Central memory CD8-positive, alpha-beta T cell (primary cell): ENCODE measurements at places on chromosomes 5 and 9.

DNA sequence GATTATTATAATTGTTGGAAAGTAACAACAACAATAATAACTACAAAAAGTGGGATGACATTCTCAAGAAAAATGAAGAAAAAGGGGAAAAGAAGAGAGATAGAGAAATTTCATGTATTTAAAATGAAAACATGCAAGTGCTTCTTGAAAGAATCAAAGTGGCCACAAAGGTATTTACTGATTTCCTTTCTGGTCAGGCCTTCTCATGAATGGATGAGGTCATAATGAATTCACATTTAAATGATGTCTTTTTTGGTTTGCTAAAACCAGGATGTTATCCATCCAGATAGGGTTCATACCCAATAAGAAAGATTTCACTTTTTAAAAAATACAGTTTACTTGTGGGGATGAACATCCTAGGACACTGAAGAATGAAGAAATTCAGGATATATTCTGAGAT, 446.4 kb upstream of the PTGER4 start:
- DNase-seq = no peak
- no peak overlapping the region for H3K4me3 ChIP-seq
- H3K27me3 ChIP-seq = no peaks in the 10 kb centered on the region
- H3K27ac ChIP-seq = no peak overlapping the region
- H3K36me3 ChIP-seq = no peaks in the 10 kb centered on the region

DNA sequence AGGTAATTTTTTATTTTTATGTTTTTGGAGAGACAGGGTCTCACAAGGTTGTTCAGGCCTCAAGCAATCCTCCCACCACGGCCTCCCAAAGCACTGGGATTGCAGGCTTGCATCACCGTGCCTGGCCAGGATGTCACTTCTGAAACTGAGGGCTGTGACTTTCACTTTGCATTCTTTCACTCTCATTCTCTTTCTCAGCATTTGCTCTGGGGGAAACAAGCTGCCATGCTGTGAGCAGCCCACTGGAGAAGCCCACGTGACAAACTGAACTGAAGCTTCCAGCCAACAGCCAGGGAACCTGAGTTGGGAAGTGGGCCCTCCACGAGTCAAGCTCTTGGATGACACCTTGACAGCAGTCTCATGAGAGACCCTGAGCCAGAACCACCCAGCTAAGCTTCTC, 109.4 kb downstream of the C5orf15 start:
- H3K27ac ChIP-seq = no peak overlapping the region
- no peaks in the 10 kb centered on the region for H3K36me3 ChIP-seq
- peaks cover 45% of the 10 kb centered on the region for H3K27me3 ChIP-seq
- DNase-seq = no peak
- H3K4me3 ChIP-seq = no peak overlapping the region

- H3K4me1 ChIP-seq = peaks cover 20% of the 10 kb centered on the region
- no peak overlapping the region for H3K27ac ChIP-seq
- peak overlapping the region; percentile 42 for H3K4me3 ChIP-seq
- H3K36me3 ChIP-seq = no peaks in the 10 kb centered on the region
- H3K27me3 ChIP-seq = no peaks in the 10 kb centered on the region
These were observed 575.8 kb upstream of the CLINT1 start for GRCh38 chr5:158434749-158435148.

DNA sequence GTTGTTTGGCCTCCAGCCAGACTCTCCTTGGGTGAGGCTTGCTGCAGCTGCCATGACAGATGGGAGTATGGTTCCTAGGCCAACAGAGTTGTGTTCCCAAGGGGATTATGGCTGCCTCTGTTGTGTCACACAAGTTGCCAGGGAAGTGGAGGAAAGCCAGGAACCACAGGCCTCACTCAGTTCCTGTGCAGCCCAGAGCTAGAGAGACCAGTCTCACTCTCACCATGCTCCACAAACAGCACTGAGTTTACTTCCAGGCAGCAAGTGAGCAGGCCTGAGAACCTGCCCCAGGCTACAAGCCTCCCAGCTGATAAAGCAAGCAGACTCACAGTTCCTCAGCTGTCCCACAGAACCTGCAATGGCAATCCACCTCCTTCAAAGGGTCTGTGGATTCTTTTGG, 273.6 kb upstream of the TAS2R1 start:
- DNase-seq = no peak
- H3K36me3 ChIP-seq = no peaks in the 10 kb centered on the region
- no peaks in the 10 kb centered on the region for H3K4me1 ChIP-seq
- no peaks in the 10 kb centered on the region for H3K27me3 ChIP-seq

DNA sequence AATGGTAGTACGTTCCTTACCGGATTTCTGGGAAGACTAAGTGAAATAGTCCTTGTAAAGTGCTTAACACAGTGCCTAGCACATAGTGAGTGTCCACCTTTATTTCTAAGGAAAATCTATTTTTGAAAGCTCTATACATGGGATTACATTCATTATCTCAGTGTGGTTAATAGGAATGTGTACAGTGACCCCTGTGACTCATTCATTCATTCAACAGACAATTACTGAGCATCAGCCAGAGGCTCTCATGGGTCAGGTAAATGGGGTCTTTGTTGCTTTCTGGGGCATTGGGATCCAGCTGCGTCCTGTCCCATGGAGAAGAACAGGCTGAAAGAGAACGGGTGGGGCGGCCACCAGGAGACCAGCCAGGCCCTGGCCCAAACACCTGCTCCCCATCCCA, 226.2 kb upstream of the TBC1D2 start:
- no peaks in the 10 kb centered on the region for H3K4me1 ChIP-seq
- no peak overlapping the region for H3K4me3 ChIP-seq
- DNase-seq = no peak
- no peak overlapping the region for H3K27ac ChIP-seq
- no peaks in the 10 kb centered on the region for H3K36me3 ChIP-seq
- peaks cover 71% of the 10 kb centered on the region for H3K27me3 ChIP-seq

DNA sequence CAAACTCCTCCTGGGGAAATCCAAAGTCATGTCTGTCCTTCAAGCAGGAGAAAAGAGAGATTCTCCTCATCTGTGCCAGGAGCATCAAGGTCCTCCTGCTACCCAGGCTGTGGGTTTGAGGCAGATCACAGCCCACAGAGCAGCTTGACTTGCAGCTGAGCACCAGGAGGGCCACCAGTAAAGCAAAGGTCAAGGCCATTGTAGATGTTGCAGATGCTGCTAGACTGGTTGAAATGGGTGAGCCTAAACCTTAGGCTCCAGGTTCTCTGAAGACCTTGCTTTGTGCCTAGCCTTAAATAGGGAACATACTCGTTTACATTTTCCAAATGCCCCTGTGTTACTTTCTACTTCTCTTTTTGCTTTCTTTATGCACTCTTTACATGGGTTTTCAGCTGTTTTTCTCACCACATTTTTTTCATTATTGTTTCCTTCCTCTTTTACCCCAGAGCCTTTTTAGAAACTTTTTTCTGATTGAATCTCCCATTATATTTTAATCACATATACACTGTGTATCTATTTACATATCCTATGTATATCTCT, at the start of gene IFNA2:
Gene IFNA2, minus strand, starts transcription at position 268 of the 540 bp plus-strand sequence. Its CDS starts 69 bp downstream, at position 199.
- peaks cover 2% of the 10 kb centered on the region for H3K36me3 ChIP-seq
- H3K4me1 ChIP-seq = peaks cover 5% of the 10 kb centered on the region
- H3K27ac ChIP-seq = no peak within 1 kb of the TSS
- DNase-seq = no peak
- H3K27me3 ChIP-seq = peaks cover 65% of the 10 kb centered on the region

DNA sequence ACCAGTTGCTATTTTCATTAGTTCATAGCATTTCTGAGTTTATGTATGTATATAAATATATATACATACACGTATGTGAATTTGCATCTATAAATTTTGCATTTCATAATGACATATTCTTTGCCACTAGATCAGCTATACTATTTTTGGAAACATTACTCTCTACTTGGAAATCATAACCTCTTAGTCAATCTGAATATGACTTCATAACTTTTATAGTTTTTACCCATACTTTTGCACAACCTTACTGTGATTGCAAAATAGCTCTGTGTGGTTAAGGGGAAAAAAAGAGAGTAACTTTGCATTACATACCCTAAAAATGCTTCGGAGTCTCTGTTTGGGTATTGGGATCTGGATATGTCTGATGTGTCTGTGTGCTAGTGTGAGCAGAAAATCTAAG, 44.9 kb upstream of the ADAMTSL1 start:
- no peaks in the 10 kb centered on the region for H3K27me3 ChIP-seq
- H3K4me1 ChIP-seq = no peaks in the 10 kb centered on the region
- DNase-seq = no peak
- H3K27ac ChIP-seq = no peak overlapping the region
- no peaks in the 10 kb centered on the region for H3K36me3 ChIP-seq
- H3K4me3 ChIP-seq = no peak overlapping the region

GRCh38 chr9:134597041-134597913, 44.3 kb upstream of the COL5A1 start:
- no peaks in the 10 kb centered on the region for H3K4me1 ChIP-seq
- no peak overlapping the region for H3K4me3 ChIP-seq
- DNase-seq = peak; percentile 8
- no peak overlapping the region for H3K27ac ChIP-seq
- H3K27me3 ChIP-seq = peaks cover 10% of the 10 kb centered on the region

DNA sequence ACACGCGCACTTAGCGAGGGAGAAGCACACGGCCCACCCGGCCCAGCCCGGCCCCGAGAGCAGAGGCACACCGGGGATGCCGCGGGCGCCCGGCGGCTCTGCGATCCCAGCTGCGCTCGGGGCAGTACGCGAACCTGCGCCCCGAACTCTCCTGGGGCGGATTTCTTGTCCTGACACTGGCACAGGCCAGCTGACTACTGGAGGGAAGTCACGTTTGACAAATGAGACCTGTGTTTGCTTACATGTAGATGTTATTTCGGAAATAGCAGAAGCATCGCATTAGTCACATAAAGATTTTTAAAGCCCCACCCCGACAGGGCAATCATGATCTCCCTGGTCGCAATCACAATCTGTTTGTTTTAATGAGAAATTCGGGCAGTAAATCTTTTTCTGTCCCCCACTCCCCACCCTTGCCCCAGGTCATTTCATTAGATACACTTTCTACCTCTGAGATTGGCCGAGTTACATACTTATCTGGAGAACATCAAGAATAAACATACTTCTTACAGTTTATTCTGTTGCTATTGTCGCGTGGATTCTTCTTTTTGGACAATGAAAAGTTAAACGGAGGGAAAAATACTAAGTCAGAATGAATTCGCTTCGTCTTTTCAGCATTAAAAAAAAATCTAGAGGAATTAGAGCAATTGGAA, 518.9 kb downstream of the CTNND2 start:
- H3K36me3 ChIP-seq = no peaks in the 10 kb centered on the region
- no peak overlapping the region for H3K4me3 ChIP-seq
- H3K4me1 ChIP-seq = peaks cover 4% of the 10 kb centered on the region
- DNase-seq = no peak
- no peak overlapping the region for H3K27ac ChIP-seq

DNA sequence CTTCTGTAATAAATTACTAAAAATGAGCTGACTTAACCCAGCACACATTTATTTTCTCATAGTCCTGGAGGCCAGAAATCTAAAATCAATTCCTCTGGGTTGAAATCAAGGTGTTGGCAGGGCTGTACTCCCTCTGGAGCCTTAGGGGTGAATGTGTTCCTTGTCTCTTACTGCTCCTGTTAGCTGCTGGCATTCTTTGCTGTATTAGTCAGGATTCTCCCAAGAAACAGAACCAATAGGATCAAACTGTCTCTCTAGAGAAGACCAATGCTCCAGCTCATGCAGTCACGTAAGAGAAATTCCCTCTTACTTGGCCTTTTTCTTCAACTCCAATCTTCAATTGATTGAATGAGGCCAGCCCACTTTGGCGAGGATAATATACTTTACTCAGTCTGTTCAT, 15.3 kb upstream of the CD180 start:
- peaks cover 55% of the 10 kb centered on the region for H3K4me1 ChIP-seq
- no peak overlapping the region for H3K4me3 ChIP-seq
- DNase-seq = no peak
- peak overlapping the region; percentile 37 for H3K27ac ChIP-seq
- H3K27me3 ChIP-seq = no peaks in the 10 kb centered on the region

- H3K36me3 ChIP-seq = peaks cover 2% of the 10 kb centered on the region
- no peak for DNase-seq
- H3K4me3 ChIP-seq = no peak overlapping the region
- peaks cover 34% of the 10 kb centered on the region for H3K27me3 ChIP-seq
- H3K27ac ChIP-seq = no peak overlapping the region
These were observed 232.9 kb upstream of the NR4A3 start for GRCh38 chr9:99588747-99589146.

GRCh38 chr9:123361731-123362510, 5.9 kb downstream of the CRB2 start:
- peaks cover 2% of the 10 kb centered on the region for H3K36me3 ChIP-seq
- H3K4me1 ChIP-seq = no peaks in the 10 kb centered on the region
- DNase-seq = no peak
- peaks cover 18% of the 10 kb centered on the region for H3K27me3 ChIP-seq
- H3K27ac ChIP-seq = no peak overlapping the region

DNA sequence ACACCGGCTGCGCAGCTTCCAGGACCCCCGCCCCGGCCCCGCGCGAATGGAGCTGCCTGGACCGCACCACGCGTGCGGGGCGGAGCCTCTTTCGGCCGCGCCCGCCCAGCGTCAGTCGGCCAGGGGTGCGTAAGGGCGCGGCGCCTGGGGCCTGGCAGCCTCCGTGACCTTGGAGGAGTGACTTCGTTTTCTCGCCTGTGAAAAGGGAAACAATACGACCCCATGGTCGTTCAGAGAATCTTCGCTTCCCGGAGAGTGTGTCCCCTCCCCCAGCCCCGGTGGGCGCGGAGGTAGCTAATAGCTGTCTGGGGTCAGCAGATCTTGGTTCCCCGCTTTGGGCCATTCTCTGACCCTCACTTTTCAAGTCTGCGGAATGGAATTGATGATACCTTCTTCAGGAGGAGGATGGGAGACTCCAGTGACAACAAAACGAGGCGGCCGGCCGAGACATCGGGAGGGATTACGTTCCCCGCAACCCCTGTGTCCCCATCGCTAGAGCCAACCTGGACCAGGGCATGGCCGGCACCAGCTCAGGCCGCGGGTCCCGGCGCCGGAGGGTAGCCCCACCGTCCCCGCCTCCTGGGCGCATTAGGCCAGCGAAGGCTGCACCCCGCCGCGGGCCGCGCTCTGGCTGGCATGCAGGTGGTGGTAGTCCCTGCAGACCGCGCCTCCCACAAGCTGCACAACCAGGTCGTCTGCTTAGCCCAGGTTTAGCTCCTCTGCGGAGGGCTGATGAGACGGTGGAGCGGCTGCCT, 5.5 kb upstream of the CDHR2 start:
- peaks cover 61% of the 10 kb centered on the region for H3K4me1 ChIP-seq
- no peaks in the 10 kb centered on the region for H3K27me3 ChIP-seq
- DNase-seq = no peak
- peak overlapping the region; percentile 85 for H3K4me3 ChIP-seq

GRCh38 chr9:38393128-38393796, 760 bp downstream of the ALDH1B1 start:
- no peaks in the 10 kb centered on the region for H3K27me3 ChIP-seq
- H3K4me1 ChIP-seq = peaks cover 20% of the 10 kb centered on the region
- DNase-seq = no peak
- peak overlapping the region; percentile 90 for H3K27ac ChIP-seq
- H3K4me3 ChIP-seq = peak overlapping the region; percentile 84

GRCh38 chr5:148973455-148973854, 89.4 kb downstream of the SH3TC2 start:
- H3K36me3 ChIP-seq = no peaks in the 10 kb centered on the region
- no peak overlapping the region for H3K4me3 ChIP-seq
- H3K4me1 ChIP-seq = no peaks in the 10 kb centered on the region
- H3K27ac ChIP-seq = no peak overlapping the region

- H3K27me3 ChIP-seq = no peaks in the 10 kb centered on the region
- no peak for DNase-seq
- peaks cover 42% of the 10 kb centered on the region for H3K36me3 ChIP-seq
- H3K27ac ChIP-seq = peak overlapping the region; percentile 22
These were observed 49.8 kb downstream of the PRRT1B start for GRCh38 chr9:131594906-131595665.
